ENCODE measurements at places on chromosomes 16 and 17.

DNA sequence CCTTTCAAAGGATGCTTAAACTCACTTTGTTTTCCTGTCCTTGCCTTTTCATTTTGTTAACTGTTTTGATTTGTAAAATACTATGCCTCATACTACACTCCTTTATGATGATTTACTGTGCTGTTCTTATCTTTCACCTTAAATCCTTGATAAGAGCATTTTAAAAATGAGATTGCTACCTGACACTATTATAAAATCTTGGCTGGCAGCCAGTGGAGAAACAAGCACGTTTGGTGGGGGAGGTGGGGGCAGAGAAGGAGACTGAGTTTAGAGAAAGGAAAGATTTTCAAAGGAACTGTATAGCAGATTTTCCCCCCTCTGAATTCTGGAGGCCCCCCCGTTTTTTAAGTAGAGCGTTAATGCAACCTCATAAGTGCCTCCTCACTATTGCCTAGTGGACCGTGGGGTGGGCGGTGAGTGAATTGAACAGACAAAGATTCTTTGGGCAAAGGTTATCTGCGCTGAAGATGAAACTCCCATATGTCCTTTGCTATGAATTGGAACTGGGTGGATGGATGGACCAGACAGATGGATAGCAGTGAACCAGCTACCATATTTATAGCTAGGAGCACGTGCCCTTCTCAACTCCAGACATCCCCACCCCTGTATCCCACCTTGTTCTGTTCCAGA is 200.2 kb downstream of the CCDC182 start:
- DNase-seq = no peak

DNA sequence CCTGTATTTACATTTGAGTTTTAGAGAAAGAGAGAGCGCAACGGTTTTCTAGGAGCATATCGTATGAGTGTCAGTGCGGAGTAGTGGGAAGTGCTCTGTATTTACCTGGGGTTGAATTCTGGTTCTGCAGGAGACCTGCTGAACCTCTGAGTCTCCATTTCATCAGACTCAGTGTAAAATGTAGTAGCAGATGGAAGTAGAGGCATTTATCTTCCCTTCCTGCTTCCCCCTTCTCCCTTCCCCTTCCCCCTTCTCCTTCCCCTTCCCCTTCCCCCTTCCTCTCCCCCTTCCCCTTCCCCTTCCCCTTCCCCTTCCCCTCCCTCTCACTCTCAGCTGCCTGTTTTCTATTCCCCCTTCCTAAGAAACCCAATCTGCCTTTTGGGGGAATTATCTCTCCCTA is 426.9 kb downstream of the NPIPA7 start:
- no peak for DNase-seq

- DNase-seq = no peak
These were observed 7.6 kb downstream of the SYT17 start for GRCh38 chr16:19175492-19176262.

GRCh38 chr17:57866319-57866718 is 16.5 kb upstream of the MRPS23 start:
- no peak for DNase-seq

GRCh38 chr16:56196381-56196780 is 5.1 kb downstream of the GNAO1 start:
- no peak for DNase-seq

DNA sequence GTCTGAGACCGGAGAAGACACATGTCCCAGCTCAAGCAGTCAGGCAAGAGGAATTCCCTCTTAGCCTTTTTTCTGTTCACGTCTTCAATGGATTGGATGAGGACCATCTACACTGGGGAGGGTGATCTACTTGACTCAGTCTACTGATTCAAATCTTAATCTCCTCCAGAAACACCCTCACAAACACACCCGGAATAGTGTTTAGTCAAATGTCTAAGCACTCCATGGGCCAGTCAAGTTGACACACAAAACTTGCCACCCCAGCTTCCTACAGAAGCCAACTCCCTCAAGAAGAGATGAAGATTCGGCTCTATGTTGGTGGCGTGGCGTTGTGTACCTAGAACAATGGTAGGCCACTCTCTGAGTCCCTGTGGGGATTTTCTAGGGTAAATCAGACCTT is 22.5 kb upstream of the NKD1 start:
- peak; percentile 12 for DNase-seq

GRCh38 chr16:11871193-11871592 is 19.9 kb upstream of the RSL1D1 start:
- peak; percentile 73 for DNase-seq

- DNase-seq = no peak
These were observed 17.9 kb downstream of the QPRT start for GRCh38 chr16:29696881-29697331.

GRCh38 chr17:27349540-27350021 is 55.7 kb downstream of the WSB1 start:
- peak; percentile 89 for DNase-seq

GRCh38 chr17:63911657-63912100 is 621 bp upstream of the CSHL1 start:
- peak; percentile 77 for DNase-seq

DNA sequence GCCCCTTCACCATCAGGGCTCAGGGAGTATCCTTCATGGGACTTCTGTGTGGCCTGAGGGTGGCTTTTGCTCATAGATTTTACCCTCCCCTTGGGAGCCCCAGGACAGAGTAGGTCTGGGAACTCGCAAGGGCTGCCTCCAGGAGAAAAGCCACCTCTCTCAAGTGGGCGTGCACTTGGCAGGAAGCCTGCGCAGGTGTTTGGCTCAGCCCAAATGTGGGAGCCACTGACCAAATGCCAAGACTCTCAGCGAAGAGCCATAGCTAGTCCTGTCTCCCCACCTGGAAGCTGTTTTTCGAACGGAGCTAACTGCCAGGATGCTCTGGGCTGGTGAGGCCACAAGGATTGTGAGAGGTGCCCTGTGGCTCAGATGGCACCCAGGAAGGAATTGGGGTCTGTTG is 2.0 kb upstream of the HSD17B2 start:
- no peak for DNase-seq

GRCh38 chr17:51427323-51427811 is 167.0 kb downstream of the UTP18 start:
- peak; percentile 44 for DNase-seq

DNA sequence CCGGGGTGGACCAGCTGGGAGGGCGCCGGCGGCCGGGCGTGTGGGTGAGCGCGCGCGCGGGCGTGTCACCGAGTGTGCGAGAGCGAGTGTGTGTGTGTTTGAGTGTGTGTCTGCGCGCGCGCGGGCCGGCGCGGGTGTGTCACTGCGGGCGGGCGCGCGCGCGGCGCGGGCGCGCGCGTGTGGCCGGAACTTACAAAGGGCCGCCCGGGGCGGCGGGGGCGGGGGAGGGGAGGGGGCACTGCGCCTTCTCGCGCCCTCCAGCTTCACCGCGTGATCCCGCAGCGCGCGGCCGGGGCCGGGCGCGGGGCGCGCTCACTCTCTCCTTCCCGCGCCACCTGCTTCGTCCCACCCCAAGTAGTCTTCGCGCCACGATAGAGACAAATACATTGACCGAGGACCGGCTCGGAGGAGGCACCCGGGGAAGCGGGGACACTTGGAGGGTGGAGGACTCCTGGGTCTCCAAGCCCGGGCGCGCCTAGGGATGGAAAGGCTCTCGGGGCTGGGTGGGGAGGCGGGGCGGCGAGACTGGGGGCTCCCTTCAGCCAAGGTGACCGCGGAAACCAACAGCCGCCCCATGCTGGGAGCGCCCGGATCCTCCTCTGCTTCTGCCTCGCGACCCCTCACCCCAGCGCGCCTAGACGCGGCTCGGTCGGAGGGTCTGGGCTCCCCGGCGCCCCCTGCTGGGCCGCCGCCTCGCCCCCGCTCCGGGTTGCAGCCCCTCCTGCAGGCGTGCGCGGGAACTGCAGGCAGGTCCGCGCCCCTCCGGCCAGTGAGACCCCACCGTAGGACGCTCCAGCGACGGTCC is at the start of gene SRCIN1:
TSS of gene SRCIN1 (minus strand) at position 112 of the 805 bp plus-strand sequence. CDS start 247 bp downstream, outside the sequence.
- DNase-seq = peak; percentile 84

DNA sequence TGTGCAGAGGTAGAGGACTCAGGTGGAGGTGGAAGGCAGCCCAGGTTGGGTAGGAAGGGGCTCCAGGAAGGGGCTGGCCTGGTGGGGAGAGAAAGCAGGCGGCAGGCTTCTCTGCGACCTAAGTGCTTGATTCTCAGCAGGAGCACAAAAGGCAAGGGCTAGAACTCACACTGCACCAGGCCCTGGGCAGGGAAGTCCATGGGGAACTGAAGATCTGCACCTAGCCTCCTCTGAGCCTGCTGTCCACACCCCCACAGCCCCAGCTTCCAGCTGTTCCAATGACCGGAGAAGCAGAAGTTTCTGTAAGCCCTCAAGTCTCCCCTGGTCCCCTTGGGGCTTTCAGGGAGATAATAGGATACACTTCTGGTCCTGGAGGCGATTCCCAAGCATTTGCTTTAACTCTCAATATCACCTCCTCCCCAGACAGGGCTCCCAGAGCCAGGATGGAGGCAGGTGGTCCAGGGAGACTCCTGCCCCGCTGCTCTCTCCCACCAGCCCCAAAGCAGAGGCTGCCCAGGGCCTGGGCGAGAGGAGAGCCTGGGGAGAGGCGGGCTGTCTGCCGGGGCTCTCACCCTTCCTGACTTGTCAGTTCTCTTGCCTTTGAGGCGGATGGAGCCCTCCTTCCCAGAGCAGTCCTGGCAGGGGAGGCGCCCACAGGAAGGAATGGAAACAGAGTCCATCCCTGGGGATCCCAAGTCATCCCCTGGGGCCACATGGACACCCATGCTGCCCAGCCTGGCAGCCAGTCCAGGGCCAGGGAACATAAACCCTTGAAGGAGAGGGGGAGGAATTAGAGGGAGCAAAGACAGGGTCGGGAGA is 126.0 kb downstream of the RBFOX3 start:
- no peak for DNase-seq

DNA sequence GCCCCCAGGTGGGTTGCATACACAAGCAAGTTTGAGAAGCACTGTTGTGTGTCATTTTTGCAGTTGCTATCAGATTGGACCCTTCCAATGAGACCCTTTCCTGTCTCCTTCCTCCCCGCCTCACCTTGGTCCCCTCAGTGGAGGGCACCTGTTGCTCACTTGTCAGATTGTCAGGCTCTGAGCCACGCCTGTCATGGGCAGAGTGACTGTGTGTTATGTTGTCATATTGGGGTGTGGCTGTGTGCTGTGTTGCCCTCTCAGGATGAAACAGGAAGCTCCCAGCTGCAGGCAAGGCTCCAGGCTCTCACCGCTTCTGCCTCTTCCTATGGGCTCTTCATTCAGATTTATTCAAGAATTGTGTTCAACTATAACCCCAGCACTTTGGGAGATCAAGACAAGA is 302.9 kb downstream of the CPPED1 start:
- no peak for DNase-seq

DNA sequence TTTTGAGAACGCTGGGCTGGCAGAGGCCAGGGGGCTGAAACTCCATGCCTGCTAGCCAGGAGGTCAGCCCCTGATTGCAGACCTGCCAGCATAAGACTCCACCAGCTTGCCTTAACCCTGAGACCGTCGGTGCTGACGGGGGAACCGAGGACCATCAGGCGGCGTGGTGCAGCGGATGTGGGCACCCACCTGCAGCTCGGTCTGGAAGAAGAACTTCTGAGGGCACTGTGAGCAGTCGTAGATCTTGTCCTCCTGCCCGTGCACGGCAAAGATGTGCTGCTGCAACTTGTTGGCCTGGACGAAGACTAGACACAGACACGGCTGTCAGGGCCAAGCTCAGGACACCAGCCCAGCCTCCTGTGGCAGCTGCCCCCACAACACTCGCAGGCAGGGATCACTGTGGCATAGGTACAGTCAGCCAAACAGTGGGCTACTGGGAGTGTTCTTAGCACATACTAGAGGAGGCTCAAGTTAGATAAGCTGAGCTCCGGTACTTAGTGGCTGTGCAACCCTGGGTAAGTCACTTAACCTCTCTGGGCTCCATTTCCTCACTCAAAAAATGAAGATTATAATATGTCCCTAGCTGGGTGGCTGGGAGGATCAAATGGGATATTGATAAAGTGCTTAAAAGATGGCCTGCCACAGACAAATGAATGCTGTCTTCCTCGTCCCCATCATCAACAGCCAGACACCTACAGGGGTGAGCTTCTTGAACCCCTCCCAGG is 150.0 kb downstream of the C16orf78 start:
- DNase-seq = no peak

- peak; percentile 65 for DNase-seq
These were observed at the start of gene CTRB2 for GRCh38 chr16:75206749-75207451. Gene CTRB2 (minus strand): TSS chr16:75207161. CDS start chr16:75207141, 20 bp downstream.

DNA sequence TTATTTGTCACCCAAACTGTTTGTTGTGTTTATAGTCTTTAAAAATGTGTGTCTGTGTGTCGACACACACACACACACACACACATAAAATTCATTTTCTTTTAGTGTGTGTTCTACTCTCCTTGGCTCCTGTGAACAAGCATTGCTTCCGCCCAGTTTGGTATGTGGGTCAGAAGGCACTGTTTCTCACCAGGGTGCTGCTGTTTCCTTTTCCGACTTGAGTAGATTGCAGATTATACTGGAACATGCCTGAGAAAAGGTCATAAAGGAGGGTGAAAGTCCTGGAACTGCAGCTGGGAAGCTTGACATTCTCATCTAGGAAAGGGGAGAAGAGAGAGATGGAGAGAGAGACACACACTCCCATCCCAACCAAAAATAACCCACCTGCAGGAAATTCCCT is 330.3 kb downstream of the BCAS3 start:
- DNase-seq = no peak

DNA sequence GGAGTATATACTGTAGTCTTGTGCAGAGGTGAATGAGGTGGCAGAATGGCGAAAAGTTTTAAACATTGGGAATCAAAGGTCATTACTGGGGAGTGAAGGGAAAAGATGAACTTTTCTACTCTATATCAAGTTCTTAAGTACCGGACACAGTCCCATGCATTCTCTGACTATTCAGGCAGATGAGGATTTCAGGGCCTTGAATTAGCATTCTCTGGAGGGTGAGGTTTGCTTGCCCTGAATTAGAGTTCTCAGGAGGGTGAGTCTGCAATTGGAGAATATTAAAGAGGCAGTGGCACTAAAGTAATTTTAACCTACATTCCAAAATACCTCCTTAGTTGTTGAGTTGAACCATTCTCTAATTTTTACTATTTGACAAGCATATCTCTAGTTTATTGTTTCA is 9.1 kb downstream of the PSMD11 start:
- DNase-seq = no peak

GRCh38 chr17:59826706-59827453 is 65.9 kb downstream of the TUBD1 start:
- DNase-seq = no peak

GRCh38 chr16:87145181-87146176 is 171.7 kb downstream of the C16orf95 start:
- no peak for DNase-seq

GRCh38 chr16:87496447-87496801 is 3.6 kb upstream of the ZCCHC14 start:
- DNase-seq = no peak

DNA sequence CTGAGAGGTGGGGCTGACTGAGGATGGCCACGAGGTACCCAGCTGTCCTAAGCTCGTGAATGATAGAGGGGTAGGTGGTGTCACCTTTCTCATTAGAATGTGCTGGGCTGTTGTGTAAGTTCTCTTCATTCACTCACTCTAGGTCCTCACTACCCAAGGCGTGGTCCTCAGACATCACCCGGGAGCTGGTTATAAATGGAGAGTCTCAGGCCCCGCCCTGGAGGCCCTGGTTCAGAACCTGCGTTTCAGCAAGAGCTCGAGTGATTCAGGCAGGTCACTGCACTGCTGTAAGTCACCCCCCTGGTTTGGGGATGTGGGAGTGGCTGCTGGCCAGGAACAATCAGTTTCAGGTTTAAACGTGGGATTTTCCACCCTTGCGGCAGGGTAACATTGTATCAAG is 139.8 kb downstream of the FOXL1 start:
- DNase-seq = no peak

Measured in islet precursor cell (in vitro differentiated cells).